ENCODE measurements at places on chromosomes 3 and 15.

DNA sequence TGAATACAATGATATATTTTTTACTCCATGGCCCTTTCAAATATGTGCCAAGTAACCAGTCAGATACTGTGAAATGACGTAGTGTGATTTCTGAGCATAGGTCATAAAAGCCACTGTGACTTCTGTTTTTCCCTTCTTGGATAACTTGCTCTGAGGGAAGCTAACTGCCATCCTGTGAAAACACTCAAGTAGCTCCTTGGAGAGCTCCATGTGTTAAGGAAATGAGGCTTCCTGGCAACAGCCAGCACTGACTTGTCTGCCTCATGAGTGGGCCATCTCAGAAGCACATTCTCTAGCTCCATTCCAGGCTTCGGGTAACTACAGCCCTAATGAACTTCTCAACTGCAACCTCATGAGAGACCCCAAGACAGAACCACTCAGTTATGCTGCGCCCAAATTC is 9.5 kb upstream of the CCDC80 start:
- DNase-seq = no peak

DNA sequence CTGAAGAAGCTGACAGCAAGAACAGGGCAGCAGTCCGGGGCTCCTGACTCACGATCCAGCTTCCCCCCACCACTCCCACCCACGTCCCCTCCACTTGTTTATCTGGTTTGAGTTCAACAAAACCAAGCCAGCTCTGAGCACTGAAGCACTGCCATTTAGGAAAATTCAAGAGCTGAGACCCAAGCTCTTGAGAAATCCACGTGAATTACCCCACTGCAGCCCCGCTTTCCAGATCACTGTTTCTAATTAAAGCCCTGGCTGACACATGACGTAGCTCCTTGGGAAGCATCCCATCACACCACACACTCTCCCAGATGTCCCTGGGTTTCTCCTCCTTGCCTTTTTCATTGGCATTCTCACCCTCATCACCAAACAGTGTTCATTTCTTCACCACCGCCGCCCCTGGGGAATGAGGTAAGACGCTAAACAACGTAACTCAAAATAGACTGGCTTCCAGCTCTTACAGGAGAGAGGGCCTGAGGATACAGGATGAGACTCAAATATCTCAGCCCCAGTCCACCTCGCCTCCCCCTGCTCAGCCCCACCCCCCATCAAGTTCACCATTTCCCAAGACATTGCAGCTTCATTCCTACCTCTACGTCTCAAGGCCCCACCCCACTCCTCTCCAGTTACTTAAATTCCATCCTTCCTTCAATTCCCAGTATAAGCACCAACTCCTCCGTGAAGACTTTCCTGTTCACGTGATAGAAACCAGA is 95.4 kb downstream of the SRGAP3 start:
- peak; percentile 96 for DNase-seq

DNA sequence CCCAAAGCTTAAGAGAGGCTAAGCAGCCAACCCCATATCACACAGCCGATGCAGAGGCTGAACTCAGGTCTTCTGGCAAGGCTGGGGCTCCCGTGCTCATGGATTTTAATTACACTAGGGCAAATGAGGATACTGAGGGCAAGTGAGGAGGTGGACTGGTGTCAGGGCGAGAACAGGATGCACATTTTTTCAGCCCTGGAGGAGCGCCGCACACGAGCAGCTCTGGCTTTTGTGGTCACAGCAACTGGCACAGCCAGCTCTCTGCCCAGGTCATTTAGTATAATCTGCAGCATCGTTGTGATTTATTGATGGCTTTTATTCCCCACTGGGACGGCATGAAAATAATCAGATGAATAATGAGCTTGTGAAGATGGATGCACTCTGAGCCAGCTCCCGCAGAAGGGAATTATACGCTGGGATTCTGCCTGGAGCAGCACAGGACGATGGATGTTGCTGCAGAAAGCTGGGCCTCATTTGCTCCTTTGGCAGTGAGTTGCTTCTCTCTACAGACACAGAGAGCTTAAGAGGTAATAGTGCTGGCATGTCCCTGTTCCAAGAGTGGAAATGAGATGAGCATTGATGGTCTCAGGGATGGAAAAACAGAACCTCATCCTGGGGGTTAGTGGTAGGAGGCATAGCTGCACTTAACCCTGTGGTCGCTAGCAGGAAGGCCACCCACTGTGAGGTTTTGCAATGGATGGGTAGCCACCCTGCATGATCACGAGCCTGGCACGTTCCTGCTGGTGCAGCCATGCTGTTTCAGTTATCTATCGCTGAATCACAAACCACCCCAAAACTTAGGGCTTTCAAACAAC is 135.4 kb downstream of the UACA start:
- peak; percentile 51 for DNase-seq

DNA sequence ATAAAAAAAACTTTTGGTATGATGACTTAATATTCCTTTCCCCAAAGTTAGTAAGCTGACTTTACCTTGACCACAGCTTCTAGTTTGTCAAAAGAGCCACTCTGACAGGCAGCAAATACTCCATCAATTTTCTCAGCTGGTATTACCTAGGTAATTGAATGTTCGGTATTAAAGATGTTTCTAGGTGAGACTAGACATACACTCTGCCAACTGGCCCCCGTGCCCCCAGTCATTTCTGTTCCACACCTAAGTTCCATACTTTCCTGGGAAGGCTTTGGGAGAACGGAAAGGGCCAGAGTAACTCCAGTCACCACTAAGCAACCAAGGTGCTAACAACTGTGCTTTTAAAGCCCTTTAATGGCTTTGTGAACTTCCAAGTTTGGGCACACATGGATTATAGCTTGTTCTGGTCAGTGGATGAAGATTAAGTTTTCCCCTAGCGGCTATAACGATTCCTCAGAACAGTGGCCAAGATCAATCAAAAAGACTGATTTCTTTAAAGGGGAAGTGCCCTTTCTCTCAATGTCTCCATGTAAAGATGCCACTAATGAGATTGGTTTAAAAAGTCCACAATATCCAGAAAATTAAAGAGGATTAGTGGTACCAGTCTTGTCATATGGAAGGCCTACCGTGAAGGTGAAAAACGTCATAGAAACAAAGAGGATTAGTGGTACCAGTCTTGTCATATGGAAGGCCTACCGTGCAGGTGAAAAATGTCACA is 7.0 kb downstream of the EIF4A2 start:
- no peak for DNase-seq

GRCh38 chr3:29331456-29332194 is 50.8 kb downstream of the RBMS3 start:
- no peak for DNase-seq

DNA sequence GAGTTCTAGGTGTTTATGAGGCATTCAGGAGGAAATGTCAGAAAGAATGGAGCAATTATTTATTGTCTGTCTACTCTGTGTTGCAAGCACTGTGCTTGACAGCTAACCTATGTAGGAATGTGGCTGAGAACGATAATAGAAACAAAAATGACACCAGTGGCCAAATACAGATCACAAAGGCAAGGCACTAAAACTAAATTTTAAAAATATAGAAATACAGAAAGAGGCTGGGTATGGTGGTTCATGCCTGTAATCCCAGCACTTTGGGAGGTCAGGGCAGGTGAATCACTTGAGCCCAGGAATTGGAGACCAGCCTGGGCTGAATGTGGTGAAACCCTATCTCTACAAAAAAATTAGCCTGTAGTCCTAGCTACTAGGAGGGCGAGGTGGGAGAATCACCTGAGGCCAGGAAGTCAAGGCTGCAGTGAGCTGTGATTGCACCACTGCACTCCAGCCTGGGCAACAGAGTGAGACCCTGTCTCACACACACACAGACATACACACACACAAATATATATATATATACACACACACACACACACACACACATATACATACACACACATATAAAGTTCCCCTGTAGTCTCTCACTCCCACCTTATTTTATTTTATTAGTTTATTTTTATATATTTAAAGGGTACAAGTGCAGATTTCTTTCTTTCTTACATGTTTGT is 6.0 kb downstream of the PRKCI start:
- no peak for DNase-seq

GRCh38 chr3:28799084-28799483 is 450.5 kb upstream of the AZI2 start:
- no peak for DNase-seq

GRCh38 chr3:312911-313310 is 116.3 kb downstream of the CHL1 start:
- no peak for DNase-seq

DNA sequence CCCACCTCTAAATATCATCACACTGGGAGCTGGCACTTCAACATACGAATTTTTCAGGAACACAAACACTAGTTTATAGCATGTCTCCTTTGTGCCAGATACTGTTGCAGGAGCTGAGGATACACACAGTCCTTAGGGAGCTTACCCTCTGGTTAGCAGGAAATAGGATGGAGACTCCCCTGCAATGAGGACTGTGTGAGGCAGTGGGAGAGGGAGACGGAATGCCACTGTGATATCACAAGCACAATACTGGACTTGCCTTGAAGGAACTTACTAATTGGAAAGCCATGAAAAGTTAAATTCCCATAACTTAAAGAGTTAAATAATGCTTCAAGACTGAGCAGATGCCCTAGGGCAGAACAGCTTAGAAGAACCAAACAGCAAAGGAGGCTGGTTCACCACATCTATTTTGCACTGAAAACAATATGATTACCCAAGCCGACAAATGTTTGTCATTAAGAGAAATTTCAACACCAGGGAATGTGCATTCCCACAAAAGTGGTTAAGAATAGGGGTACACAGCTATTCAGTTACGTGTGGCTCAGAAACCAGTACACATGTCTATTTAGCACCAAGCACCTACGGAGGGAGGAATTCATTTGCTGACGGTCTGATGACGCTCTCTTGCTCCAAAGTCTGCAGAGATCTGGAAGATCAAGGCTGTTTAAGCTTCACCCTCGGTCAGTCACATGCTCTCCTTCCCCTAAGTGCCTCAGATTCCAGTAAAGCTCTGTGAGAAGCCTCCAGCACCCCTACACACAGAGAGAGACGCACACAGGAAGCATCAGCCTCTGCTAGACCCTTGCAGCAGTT is 5.2 kb downstream of the TBC1D2B start:
- DNase-seq = no peak

GRCh38 chr3:157117875-157118654 is 41.9 kb downstream of the CCNL1 start:
- no peak for DNase-seq

GRCh38 chr3:77460326-77460725 is 420.4 kb downstream of the ROBO2 start:
- peak; percentile 87 for DNase-seq

DNA sequence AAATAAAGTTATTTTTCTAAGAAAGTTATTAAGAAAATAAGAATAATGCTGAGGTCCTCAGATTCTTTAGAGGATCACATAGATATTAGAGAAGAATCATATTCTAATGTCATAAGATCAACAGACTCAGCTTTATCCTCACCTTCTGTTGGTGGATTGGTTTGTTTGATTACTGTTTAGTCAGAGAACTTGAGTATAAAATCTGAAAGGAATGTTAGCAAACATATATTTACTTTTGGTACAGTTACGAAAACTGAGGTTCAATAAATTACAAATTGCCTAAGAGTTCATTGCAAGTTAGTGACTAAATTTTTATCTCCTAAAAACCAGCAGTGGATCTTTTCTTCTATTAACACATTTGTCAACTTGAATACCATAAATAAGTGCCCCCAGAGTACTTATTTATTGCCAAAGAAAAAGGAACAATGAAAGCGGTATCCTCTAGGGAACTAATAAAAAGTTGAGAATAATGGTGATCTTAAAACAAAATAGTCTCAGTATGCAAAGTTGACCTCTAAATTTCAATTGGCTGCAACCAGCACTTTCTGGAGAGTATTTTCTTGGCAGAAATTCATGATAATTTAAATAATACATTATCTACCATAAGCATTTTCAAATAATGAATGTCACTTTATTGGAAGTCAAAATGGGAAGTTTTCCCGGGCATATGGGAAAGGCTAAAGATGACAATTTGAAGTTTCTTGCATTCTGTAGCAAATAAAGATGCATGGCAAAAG is 296.8 kb downstream of the OTOL1 start:
- no peak for DNase-seq

- DNase-seq = no peak
These were observed 163.7 kb upstream of the LRTM1 start for GRCh38 chr3:55091381-55092225.

DNA sequence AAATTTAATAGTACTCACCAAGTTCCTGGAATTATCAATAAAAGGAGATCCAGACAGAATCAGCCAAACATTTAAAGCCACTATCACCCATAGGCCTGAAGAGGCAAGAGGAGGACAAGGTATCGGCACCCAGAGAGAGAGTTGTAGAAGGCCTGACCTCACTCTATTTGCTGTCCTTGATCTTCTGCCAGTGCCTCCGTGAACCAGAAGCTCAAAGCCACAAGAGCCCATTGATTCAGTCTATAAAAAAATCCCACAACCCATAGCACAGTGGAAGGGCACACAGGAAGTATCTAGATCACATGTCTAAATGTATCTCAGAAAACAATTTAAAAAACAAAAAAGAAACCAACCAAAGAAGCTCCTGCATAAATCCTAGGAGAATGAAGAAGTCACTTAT is 68.6 kb upstream of the FAM174B start:
- no peak for DNase-seq

- no peak for DNase-seq
These were observed 317.6 kb upstream of the TBL1XR1 start for GRCh38 chr3:177514611-177515499.

GRCh38 chr15:57255751-57256341 is 120.5 kb upstream of the CGNL1 start:
- no peak for DNase-seq

- DNase-seq = no peak
These were observed 25.8 kb downstream of the SCG5 start for GRCh38 chr15:32667321-32667720.

Measured in fibroblast of skin of left biceps (primary cell).